ENCODE measurements at places on chromosomes 6 and 20.
A peak's percentile ranks its signal among the peaks of the same experiment; 100 is the strongest.

GRCh38 chr20:17868151-17868550 is 100.4 kb downstream of the SNX5 start:
- DNase-seq, result no peak

DNA sequence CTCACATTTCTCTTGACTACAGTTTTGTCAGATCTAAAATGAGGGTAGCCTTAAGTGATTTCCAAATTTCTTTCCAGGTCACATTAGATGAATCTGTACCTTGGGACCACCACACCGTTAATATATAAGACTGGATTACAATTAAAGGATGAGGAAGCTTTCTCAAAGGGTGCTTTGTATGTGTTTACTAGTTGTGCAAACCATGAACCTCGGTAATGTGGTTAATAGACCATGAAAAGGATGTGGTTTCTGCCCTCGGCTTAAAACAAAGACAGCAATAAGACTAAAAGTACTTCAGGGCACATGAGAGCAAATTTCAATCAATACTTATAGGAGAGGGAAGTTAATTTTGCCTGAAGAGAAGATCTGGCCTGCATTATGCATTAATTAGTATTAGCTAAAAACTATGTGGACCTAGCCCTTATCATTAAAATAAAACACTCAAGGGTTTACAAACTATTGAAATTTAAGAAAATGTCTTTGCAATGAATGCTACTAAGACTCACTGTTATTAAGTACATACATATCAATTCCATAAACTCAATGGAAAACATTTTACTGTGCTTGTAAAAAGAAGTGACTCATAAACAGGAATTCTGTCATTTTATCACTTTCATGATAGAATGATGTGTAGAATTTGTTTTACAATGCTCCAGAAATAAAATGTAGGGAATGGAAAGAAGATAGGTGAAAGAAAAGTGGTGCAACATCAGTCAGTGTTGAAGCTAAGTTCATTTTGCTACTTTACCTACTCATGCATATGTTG is 936 bp upstream of the TMX4 start:
- DNase-seq, result no peak

GRCh38 chr6:165091121-165091785 is 218.2 kb downstream of the C6orf118 start:
- DNase-seq, result no peak

- DNase-seq, result no peak
Measured at GRCh38 chr6:51805517-51805916, 281.9 kb downstream of the PKHD1 start.

- DNase-seq, result peak; percentile 2
Measured at GRCh38 chr6:27505209-27506027, 32.5 kb upstream of the ZNF184 start.

DNA sequence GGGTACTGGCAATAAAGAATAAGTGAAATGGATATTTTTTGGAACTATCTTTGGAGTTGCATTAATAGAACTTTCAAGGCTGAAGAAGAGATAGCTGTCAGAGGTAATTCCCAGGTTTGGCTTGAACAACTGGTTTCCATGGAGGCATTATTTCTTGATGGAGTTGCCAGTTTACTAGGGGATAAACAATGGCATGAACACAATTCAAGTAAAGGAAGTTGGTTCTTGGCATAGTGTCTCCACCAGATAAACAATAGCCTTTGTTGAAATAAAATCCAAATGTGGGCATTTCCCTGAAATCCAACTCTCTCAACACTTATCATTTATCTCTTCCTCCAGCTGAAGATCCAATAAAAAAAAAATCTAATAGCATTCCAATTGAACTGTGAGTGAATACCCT is 454.9 kb downstream of the C6orf118 start:
- DNase-seq, result no peak

GRCh38 chr6:134729561-134729960 is 220.3 kb downstream of the ALDH8A1 start:
- DNase-seq, result no peak

GRCh38 chr20:7496394-7496991 is 443.8 kb downstream of the HAO1 start:
- peak; percentile 5 for DNase-seq

DNA sequence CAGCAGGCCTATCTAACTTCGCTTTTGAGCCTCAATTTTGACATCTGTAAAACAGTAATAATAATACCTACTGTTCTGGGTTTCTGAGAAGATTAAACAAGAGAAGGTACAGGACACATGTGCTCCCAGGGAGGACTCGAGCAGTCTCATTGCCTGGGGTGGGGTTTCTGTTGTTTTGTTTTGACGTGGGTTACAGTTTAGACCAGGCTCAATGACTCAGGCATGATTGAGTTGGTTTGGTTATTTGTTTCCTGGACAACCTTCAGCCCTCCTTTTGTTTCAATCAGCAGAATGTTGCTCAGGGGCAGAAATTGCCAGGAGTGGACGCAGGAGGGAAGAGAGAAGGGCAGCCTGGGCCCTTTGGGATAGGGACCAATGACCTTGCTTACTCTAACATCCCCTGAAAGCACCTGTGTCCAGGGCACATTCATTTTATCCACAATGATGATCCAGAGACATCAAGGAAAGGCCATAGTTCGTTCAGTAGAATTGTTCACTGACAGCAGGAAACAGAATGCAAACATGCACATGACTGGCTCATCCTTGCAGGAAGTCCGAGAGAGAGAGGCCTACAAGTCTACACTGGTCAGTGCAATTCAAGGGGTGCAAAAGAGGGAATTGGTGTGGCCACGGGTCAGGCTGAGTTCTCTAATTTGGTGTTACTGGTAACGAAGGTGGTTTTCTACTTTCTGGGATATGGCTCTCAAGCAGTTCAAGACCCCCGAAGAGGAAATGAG is 74.5 kb upstream of the MRPS10 start:
- DNase-seq, result peak; percentile 55

- DNase-seq, result no peak
Measured at GRCh38 chr6:1100269-1100668, 211.6 kb upstream of the FOXQ1 start.

GRCh38 chr6:35049900-35050756 is 91.0 kb downstream of the TCP11 start:
- DNase-seq, result peak; percentile 52

GRCh38 chr6:68189217-68189815 is 445.8 kb upstream of the ADGRB3 start:
- DNase-seq, result no peak

GRCh38 chr6:20318851-20319387 is 82.8 kb upstream of the E2F3 start:
- DNase-seq, result no peak

GRCh38 chr6:119521251-119521650 is 171.7 kb upstream of the MAN1A1 start:
- no peak for DNase-seq

DNA sequence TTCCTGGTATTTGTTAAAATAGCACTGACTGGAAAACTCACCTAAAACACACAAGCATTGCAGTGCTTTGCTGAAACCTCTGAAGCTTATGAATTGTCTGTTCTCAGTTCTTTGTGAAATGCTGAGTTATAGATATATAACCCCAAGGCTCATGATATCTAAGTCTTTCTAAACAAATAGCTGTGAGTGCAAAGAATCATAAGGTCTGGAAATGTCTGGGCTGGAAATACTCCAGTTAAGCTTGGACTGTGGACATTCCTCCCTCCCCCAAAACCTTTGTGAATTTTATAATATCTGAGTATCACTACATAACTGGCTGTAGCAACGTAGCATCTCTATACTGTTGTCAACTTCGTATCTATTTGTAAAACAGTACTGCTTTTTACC is 69.1 kb downstream of the CBLN4 start:
- DNase-seq, result no peak

GRCh38 chr6:626236-626635 is 30.7 kb downstream of the HUS1B start:
- no peak for DNase-seq

DNA sequence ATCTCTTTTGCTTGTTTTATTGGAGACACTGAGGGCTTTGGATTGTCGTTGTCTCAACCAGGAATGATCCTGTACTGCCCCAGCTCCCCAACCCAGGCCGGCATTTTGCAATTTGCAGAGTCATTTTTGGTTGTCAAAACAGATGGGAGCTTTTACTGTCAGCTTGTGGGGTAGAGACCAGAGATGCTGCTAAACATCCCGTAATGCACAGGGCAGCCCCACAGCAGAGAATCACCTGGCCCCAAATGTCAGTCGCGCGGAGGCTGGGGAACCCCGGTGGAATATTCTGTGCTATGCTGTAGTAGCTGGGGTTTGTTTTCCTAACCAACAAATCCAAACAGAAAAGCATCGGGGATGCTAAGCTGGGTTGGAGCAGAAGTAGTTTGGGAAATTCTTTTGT is 99.7 kb downstream of the TSHZ2 start:
- no peak for DNase-seq

- no peak for DNase-seq
Measured at GRCh38 chr20:31864521-31865400, 5.6 kb downstream of the DUSP15 start.

- DNase-seq, result no peak
Measured at GRCh38 chr6:157461000-157461915, 80.3 kb downstream of the ZDHHC14 start.

GRCh38 chr6:137851669-137852068 is 15.4 kb upstream of the TNFAIP3 start:
- no peak for DNase-seq

DNA sequence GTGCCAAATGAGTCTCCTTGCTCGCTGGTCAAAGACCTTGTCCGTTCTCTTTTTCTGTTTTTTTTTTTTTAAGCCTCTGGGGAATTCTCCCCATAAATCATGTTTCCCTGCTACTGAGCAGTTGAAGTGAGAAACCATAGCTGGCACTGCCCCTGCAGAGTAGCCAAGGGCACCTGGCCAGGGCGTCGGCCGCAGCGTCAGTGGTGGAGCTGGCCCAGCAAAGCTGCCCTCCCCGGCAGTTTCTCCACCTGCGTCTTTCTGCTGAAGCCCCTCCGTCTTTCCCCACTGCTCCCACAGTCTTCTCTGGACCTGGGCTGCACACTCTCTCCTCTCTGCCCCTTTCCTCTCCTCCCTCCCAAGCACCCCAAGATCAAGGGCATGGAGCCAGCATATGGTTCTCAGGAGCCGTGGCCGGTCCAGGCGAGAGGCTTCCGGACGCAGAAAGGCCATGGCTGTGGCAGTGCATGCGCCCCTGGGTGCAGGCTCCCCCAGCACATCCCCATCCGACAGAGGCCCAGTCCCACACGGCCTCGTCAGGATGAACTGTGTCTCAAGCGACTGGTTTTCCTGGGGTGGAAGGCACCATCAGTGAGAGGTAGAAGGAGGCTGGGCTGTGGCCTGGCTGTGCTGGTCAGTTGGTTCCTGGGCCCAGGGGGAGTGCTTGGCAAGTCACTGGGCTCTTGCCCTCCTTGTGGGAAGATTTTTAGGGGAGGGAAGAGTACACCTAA is 218.1 kb downstream of the ERMARD start:
- no peak for DNase-seq

DNA sequence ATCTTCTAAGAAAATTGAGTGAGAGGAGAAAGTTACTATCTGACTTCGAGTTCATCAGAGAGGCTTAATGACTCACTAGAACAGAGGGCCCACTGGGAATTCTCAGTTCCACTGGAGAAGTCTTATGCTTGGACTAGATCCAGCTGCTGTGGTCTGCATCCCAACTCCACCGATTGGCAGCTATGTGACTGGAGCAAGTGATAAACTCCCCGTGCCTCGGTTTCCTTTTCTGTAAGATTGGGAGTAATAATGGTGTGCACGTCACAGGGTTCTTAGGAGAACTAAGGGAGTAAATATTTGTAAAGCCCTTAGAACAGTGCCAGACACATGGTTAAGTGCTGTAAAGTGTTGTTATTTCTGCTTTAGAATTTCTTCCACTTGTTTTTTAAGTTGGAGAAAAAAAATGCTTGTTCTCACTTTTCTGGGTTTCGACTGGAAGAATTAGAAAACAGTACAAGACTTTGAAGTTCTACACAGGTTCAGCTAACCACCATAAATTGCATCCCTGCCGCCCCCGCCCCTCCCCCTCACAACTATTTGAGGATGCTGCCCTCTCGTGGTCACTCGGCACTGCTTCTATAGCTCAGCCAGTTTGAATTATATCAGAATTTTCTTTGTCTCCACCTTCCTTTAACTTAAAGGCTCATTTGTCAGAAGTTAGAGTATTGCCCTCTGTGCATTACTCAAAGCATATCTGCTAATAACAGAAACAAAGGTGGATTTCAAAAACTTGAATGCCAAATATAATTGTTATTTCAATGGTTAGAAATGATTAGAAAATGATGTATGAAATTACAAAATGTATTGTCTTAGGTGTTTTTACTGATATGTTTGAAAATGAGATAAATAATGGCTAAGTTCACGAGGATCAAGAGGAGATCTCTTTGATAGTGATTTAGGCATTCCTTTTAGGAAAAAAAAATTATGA is 95.0 kb upstream of the IFNGR1 start:
- no peak for DNase-seq

DNA sequence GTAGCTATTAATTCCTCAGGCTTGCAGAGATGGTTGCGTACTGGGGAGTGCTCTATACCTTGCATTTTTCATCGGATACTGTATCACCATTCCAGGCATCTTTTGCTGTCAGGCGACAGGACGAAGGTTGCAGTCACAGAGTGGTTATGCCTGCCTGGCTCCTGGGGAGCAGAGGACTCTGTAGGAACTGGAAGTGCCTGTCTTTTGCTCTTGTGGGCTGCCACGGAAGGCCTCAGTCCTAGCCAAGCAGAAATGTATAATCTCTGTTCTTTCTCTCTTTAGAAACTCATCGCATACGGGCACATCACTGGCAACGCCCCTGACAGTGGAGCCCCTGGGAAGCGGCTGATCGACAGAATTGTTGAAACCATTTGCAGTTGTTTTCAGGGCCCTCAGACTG is 29.5 kb downstream of the ARFGEF2 start:
- DNase-seq, result no peak

DNA sequence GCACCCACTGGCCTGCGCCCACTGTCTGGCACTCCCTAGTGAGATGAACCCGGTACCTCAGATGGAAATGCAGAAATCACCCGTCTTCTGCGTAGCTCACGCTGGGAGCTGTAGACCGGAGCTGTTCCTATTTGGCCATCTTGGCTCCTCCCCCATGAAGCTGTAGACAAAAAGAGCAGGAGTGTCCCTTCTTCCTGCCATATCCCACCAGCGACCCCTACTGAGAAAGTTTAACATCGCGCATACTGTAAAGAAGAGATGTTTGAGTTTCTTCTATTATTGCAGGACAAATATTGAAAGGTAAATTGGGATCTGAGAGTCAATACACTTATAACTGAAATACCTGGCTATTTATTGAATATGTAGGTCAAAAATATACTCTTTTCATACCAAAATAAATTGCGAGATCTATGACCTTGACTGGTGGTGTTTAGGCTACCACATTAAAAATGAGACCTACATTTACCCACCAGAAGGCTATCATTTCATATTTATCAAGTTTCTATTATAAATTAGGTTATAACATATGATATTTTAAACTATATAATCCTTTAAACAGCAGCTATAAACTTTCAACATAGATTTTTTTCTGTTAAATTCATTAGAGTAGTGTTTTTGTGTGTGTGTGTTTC is 586.3 kb downstream of the HTR1B start:
- DNase-seq, result no peak

- DNase-seq, result no peak
Measured at GRCh38 chr20:63148696-63149095, 67.2 kb downstream of the YTHDF1 start.

DNA sequence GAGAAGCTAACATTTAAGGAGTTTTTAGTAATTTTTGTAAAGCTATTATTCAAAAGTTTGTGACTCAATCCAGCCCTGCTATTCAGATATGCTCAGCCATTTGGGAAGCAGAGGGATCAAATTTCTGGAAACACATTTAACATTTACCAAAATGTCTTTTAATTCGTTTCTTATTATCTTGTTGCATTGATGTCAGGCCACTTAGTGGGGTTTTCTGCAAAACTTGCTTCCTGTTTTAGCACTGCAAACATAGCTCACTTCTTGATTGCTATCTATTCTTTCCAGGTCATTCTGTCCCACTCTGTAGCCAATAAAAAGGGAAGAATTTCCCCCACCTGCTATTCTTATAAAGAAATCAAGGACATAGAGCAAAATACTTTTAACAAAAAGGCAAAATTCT is 176.9 kb upstream of the SUPT3H start:
- no peak for DNase-seq

Measured in AG09319 (cell line).